DMS153 (cell line): ENCODE measurements at places on chromosomes 16 and 17.

DNA sequence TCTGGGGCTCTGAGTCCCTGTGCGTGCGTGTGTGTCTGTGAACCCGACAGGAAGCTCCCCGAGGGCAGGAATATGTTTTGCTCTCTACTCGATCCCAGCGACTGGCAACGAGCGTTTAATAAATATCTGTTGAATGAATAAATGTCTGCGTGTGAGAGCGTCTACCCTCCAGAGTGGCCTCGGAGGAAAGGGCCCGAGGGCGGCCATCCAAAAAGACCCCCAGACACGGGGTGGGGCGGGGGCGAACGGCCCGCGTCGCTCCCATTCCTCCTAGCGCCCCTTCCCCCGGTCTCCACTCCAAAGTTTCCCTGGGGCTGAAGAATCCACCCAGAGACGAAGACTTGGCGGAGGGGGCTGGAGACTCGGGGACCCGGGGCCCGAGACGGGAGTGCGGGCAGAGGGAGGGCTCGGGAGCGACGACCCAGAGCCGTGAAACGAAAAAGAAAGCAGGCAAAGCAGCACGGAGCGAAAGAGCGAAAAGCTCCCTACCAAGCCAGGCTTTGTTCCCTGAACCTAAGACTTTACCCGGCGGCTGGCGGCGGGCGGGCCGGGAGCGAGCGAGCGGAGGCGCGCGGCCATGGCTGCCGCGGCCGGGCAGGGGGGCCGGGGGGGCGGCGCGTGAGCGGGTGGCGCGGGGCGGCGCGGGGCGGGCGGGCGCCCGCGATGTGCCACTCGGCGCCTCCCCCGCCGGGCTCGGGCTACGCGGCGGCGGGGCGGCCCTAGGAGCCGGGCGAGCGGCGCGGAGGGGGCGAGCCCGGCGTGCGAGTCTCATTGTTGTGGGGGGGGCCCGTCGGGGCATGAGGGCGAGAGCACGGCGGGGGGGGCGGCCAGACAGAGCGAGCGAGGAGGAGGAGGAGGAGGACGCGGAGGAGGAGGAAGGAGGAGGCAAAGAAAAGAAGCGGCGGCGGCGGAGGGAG is at the start of gene MLLT6:
MLLT6 (plus strand) TSS at position 668 of the 917 bp plus-strand sequence. CDS start 360 bp downstream, outside the sequence.
- peak; percentile 33 for DNase-seq

DNA sequence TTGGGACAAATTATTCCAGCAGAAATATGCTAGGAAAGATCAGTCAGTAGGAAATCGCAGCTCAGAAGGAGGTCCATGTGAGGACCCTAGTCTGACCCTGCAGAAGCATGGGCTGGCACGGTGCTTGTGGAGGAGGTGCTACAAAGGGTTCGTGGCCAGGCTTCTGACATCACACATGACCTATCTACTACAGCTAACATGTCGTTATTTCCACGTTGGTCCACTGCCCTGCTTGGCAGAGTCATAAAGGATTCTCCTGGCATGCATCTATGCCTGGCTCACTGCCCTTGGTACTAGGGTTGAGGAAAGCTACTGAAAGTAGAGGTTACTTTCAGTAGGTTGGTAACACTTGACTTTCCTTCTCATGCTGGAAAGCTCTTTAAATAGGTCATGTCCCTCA is 118.1 kb upstream of the SHISA6 start:
- DNase-seq = no peak

DNA sequence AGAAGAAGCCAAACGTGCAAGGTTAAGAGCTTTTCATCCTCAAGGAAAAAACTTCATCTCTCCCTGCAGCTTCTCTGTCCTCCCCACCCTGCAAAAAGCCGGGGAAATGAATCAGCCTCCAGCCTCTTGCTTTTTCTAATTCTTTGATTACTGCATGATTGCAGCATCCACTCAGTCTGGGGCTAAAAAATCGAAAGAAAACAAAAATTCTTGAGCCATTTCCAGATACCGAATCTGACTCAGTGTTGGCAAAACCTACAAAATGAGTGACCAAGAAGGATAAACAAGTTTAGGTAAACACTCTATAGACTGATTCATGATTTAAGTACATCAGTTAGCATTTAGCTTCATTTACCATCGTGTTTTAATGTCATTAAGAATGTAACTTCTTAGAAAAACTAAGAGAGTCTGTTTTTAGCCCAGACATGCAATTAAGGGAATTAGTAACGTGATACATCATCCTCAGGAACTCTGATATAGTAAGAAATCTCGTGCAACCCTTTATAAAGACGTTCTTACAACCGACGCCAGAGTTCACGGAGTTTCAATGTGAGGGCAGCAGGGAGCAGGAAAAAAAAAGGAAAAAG is 287.3 kb upstream of the FOXF1 start:
- no peak for DNase-seq

DNA sequence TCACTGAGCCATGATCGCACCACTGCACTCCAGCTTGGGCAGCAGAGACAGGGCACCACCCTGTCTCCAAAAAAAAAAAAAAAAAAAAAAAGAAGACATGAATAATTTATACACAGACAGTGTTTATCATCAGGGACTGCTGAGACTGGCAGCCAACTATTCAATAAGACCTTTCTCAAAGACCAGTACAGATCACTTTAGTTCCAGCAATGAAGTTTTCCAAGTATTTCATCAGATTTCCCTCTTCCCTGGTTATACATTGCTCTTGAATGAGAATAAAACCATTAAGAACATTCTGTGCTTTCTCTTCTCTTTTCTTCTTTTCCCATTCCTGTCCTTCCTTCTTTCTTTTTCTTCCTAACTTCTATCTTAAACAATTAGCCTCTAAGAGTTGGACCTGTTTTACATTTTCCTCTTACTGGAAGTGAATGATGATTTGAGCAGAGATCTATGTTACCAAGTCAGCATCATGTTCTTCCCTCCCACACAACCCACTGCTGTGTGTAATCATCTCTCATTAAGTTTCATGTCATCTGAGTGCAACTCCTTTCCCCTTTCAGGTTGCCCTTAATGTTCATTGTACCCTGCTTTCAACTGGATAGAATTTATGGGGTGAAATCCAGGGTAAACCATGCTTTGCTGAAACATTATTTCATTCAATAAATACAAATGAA is 35.9 kb upstream of the SMIM36 start:
- DNase-seq = no peak

DNA sequence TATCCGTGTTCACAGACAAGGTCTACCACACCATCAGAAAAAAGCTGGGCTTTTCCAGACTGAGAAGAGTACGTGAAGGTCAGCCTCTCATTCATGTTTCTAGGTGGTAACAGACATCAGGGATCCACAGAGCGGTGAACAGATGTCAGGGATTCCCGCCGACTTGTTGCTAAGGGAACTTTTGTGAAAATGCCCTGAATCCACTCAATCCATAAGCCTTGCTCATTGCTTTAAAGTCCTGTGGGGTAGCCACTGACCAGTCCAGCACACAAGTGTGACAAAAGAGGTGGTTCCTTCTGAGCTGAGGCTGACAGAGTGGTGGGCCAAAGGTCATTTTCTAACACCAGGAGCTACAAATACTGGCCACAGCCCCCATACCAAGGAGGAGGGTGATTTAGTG is 5.9 kb downstream of the GAS7 start:
- DNase-seq = no peak

GRCh38 chr17:36524428-36524876 is 10.2 kb downstream of the MYO19 start:
- DNase-seq = no peak

GRCh38 chr17:82859431-82860403 is 19.9 kb upstream of the ZNF750 start:
- no peak for DNase-seq

GRCh38 chr16:2524339-2524938 is 4.3 kb downstream of the AMDHD2 start:
- DNase-seq = no peak

DNA sequence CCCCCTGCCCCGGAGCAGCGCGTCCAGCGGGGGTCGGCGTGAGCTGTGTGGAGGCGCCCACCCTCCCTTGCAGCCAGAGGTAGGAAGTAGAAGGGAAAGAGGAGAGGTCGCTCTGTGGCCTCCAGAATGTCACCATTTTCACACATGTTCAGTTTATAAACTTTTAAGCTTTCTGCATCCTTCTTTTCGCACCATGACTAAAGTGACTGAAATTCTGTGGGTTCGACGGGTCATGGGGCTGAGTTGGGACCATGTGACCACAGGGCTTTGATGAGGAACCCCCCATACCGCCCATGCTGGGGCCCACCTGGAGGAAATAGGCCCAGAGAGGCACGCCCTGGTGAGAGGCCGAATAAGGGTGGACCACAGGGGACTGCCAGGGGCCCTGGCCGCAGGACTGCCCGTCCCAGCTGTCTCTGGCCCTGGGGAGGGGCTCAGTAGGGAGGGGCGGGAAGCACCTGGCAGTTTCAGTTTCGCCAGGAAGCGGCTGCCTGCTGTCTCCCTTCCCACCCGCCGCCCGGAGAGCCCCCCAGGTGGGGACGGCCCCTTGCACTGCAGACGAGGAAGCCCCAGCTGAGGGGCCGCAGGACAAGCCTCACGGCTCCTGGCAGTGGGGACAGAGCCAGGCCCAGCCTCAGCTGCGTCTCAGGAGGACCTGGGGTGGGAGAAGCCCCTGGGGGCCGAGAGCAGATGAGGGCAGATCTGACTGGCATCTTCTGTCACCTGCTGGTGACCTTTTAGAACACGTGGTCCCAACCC is 9.0 kb downstream of the CBFA2T3 start:
- no peak for DNase-seq

GRCh38 chr17:66803474-66803951 is 31.4 kb upstream of the CACNG5 start:
- DNase-seq = no peak

GRCh38 chr17:1039123-1039507 is 42.2 kb downstream of the TIMM22 start:
- no peak for DNase-seq

- no peak for DNase-seq
These were observed 17.9 kb downstream of the GABARAPL2 start for GRCh38 chr16:75584108-75584507.

DNA sequence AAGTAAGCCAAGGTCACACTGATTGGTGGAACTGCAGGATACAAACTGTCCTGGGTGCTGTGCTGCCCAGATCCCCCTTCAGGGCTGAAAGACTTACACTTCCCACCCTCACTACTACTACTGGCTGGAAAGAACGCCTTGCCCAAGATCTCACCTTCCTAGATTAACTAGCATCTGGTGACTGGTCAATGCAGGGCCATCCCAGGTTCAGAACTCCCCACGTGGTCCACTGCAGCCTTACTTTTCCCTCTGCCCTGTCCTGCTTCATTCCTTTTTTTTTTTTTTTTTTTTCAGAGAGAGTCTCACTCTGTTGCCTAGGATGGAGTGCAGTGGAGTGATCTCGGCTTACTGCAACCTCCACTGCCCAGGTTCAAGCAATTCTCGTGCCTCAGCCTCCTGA is 2.3 kb upstream of the PDZD9 start:
- no peak for DNase-seq

DNA sequence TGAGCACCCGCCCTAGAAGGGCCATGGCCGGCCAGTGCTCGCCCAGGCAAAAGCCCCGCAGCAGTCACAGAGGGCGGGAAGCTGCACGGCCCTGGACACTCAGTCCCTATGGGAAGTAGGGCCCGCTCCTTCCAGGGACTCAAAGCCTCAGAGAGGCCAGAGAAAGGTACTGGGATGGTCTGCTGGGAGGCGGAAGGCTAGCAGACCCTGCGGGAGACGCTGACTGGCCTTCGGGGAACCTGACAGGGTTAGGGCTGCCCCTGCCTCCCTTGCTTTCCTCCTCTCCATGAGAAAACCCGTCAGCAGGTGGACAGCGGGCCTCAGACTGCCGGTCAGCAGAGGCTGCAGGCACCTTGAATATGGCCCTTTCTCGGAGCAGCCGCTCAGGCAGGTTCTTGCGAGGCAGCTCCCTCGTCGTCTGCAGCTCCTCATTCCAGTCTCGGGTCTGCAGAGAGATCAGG is 11.5 kb downstream of the CLUH start:
- no peak for DNase-seq

- DNase-seq = peak; percentile 93
These were observed 12.4 kb downstream of the HDAC5 start for GRCh38 chr17:44110823-44111633.

DNA sequence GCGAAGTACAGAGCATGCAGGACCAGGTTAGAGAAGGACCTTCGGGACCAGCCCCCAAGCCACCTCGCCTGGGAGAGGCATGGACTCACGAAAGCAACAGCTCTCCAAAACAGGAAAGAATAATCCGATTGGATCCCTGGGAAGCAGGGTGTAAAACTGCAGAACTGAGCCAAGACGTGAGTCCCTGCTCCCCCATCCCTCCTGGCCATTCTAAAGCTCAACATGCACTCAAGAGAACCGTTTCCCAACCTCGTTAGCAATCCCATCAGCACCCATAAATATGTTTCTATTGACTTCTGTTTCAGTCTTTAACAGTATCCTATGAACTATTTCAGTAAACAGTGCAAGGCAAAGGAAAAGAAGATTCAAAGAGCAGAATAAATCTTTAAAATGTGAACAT is 167.0 kb downstream of the COPRS start:
- DNase-seq = no peak

DNA sequence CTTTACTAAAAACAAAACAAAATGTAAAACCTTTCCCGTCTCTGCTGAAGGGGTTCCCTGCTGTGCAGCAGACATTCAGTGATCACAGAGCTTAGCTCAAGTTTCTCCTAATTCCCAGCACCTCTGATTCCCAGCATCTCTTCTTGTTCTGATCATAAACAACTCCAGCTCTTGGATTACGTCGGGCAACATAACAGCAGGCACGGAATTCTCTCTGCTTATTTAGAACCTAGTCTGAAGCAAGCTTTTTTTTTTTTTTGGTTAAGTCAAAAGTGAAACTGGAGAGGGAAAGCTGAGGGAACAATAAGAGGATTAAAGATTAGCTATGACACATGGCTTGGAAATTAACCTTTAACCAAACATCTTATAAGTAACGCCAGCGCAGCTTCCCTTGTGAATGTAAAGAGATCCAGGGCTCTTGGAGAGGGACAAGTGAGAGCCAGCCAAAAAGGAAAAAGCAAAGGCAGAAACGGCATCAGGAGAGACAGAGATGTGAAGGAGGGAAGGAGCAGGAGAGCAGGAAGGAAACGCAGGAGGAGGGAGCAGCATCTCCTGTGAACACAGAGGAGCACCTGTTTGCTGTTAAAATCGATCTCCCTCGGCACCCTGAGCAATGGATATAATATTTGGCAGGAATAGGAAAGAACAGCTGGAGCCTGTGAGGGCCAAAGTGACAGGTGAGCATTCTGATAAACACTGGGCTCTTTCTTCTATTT is at the start of gene BCO1:
BCO1 (plus strand) TSS at position 394 of the 716 bp plus-strand sequence; CDS start at position 614, 220 bp downstream.
- no peak for DNase-seq

DNA sequence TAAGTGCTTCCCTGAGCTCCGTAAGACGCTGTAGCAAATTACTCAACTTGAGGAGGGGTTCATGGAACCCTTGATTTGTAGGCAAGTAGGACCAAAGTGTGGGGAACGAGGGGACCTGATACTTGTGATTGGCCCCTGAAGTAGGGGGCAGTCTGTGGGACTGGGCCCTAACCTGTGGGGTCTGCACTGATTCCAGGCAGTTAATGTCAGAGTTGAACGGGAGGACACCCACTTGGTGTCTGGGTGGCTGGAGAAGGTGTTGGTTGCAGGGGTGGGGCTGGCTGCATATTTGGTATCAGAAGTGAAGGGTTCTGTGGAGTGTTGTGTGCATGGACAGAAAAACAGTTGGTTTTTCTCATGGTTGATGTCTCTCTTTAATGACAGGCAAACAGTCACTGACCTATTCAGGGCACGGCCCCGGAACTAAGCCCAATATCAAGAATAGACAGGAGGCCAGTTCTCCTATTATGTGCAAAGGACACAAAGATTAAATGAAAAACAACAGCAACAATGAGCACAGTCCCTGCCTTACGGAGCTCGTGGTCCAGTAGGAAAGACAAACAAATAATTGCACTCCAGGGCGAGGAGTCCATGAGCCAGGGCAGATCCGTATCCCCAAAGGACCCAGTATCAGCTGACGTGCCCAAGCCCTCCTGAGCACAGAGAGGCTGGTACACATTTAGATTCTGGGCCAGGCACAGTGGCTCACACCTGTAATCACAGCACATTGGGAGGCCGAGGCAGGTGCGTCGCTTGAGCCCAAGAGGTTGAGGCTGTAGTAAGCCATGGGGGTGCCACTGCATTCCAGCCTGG is 19.2 kb downstream of the MXRA7 start:
- DNase-seq = no peak
